Left cardiac atrium (tissue), 4 donors: ENCODE measurements at places on chromosomes 12 and 14.
A peak's percentile ranks its signal among the peaks of the same experiment; 100 is the strongest.

DNA sequence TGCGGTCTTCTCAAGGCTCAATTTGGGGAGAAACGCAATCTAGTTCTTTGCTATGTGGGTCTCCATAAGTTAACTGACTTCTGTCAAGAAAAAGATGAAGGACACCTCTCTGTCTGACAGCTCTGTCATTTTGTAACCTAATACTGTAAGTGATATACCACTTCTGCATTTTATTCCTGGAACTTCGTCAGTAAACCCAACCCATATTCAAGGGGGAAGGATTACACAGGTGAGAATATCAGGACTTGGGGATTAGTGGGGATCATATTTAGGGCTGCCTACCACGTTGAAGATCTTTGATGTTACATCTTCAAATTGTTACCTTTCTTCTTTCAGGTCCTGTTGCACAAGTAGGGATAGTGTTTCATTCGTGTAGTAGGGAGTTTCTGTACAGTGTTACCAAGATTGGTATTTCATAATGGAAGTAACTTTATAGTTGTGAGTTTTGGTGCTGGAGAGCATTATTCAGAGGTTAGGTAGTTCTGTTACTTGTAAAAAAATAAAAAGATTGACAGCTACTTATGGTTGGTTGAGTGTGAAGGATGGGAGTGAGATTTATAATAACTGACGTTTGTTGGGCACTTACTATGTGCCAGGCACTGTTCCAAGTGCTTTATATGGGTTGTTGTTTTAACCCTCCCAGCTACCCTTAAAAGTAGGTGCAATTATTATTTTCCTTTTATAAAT is 1.6 kb downstream of the TMEM260 start:
- DNase-seq, result no peak

- DNase-seq, result no peak
These were observed 607 bp upstream of the KRT6C start for GRCh38 chr12:52474212-52474611.

- DNase-seq, result no peak
These were observed 1.3 kb downstream of the RCOR1 start for GRCh38 chr14:102593825-102594137.

DNA sequence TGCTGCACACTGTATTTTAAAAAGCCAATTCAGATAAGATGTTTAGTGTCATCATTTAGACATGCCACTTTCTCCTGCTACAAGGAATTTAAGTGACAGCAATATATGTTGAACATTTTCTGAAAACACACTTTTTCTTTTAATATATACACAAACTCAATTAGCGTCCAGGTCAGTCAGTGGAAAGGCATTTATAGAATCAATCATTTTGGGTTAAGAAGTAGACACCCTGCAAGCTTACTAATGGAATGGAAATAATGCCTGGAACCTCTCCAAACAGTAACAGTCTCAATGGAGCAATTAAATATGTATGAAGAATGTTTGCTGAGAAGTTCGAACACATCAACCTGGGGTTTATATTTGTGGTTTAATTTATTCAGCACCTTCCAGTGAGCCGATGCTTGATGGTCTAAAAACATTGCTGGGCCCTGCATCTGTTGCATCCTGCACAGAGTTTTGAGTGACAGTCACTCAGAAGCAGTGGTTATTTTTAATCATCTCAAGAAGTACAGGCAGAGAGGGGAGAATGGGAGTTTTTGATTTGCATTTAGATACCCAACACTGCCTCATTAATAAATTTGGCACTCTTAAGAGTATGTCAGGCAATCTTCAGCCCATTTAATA is 410.7 kb downstream of the TMEM117 start:
- DNase-seq, result no peak

DNA sequence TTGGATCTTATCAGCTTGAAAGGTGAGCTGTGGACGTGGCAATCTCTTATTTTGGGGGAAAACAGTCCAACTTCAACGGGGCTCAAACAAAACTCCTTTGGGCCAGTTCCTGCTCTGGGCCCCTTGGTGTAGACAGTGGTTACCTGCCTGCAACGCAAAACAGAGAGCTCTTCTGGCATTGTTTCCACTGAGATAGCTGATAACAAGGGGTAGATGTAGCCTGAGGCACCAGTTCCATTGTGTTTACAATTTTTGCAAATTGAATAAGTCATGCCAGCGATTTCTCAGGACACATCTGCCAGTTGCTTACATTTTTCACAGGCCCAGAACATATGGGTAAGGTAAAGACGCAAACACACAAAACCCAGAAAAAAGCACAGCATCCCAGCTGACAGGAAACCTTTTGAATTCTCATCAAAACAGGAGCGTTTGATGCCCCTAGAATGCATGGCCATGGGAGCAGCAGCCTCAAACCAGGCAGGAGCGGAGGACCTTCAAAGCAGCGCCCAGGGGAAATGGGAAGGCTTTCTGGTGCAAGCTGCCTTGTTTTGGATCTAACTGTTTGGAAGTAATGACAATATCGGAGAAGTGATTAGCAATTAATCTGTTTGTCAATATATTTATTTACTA is 259.7 kb downstream of the AACS start:
- no peak for DNase-seq

DNA sequence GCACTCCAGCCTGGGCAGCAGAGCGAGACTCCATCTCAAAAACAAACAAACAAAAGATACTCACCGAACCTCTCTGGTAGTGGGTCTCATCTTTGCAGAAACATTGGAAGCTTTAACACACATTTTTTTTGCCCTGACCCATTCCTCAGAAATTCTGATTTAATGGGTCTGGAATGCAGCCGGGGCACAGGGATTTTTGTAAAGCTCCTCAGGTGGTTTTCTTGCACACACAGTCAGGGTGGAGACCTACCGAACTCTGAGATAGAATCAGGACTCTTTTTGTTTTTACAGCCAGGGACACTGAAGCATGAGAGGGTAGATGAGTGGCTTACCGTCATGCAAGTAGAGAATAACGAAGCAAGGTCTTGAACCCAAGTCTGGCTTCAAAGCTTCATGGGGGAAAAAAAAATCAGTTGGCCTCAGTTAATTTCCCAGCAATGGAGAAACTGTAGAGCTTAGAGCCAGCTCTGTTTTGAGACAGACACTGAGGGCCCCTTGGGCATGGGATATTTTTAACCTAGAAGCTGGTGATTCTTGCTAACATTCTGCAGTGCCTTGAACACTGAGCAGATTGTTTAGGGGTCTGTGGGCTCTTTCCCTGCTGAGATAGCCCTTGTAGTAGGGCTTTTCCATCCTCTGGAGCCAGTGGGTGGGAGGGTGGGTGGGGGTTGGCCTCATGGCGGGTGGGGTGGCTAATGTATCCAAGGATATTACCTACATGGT is 4.8 kb downstream of the RNU4-2 start:
- no peak for DNase-seq

- DNase-seq, result no peak
These were observed 6.8 kb upstream of the YLPM1 start for GRCh38 chr14:74756326-74756725.

GRCh38 chr12:122137681-122138080 is 36.3 kb downstream of the IL31 start:
- DNase-seq, result no peak

GRCh38 chr12:132456944-132457495 is 32.9 kb upstream of the FBRSL1 start:
- no peak for DNase-seq

DNA sequence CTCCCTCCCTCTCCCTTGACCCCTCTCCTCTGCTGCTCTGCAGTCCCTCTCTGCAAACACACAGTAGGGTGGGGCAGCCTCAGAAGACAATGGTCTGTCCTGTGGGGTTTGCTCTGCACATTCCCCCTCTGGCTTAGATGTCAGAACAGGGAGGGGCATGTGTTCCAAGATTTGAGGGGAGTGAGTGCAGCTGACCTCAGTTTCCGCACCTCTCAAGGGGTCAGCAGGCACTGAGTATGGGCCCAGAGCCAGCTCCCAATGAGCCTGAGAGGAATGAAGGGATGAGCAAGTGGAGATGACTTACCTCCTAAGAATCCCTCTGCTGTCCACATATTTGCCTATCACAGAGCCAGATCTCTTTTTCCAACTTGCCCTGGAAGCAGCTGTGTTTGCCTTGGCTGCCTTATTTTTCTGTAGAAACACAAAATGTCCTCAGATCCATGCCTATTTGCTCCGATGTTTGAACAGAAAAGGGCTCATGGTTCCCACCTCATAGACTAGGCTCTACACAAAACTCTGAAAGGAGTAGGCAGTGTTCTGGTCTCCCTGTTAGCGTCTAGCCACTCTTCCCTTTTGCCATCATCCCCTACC is 111.4 kb downstream of the CRACR2A start:
- DNase-seq, result peak; percentile 37

- no peak for DNase-seq
These were observed 366.8 kb upstream of the ATXN7L3B start for GRCh38 chr12:74170645-74171477.

- DNase-seq, result no peak
These were observed 42.2 kb upstream of the APPL2 start for GRCh38 chr12:105278043-105278697.

- DNase-seq, result no peak
These were observed 11.8 kb upstream of the GPR132 start for GRCh38 chr14:105076805-105077648.

- DNase-seq, result no peak
These were observed 75.0 kb upstream of the HIF1A start for GRCh38 chr14:61620130-61620946.

DNA sequence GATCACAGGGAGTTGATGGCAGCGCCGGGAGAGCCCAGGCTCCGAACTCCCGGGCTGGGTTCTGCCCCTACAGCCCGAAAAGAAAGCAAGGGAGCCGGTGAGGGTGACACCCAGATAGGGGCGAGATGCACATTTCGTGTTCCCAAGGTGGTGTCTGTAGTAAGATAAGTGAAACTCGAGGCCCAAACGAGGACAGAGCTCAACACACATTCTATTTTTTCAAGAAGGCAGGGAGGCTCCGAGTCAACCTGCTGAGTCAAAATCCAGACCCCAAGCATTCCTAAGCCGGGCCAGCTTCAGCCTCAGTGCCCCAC is 24.2 kb upstream of the YY1 start:
- no peak for DNase-seq

GRCh38 chr12:54140588-54141388 is 48.0 kb downstream of the SMUG1 start:
- DNase-seq, result peak; percentile 48

- no peak for DNase-seq
These were observed 17.2 kb downstream of the FAM234B start for GRCh38 chr12:13061377-13061776.

DNA sequence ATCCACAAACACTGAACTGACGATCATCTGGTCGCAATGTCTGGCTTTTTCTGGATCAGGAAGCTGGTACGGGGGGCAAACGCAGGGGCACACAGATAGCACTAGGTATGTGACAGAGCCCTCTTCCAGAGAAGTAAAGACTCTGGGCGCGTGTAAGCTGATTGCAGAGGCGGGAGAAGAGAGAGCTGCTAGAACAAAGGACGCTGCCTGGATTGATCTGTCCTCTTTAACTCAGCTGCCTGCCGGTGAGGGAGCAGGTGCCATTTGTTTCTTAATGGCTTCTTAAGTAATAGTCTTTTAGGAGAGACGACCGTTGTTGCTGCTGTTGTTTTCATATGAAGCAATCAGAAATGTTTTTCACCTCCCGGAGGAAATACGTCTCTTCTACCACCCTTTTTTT is 77.3 kb downstream of the GLT1D1 start:
- DNase-seq, result no peak

DNA sequence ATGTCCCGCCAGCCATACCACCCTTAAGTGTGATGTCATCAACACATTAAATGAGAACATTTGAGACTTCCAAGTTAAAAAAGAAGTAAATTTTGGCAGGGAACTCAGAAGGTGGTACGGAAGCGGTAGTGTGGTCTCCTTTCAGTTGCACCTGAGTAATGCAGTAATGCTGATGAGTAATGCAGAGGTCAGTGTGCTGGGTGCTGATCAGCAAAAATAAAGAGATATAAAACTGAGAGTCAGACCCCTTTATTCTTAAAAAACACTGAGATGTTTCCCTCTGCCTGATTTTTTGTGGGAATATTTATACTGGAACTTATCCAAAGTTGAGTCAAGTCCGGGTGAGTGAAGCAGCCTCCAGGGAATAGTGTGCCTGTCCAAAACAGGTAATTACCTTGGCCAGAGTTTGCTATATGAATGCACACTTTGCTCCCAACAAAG is 370.6 kb upstream of the PRICKLE1 start:
- DNase-seq, result no peak

- no peak for DNase-seq
These were observed 83.2 kb downstream of the RMST start for GRCh38 chr12:97545804-97546203.

DNA sequence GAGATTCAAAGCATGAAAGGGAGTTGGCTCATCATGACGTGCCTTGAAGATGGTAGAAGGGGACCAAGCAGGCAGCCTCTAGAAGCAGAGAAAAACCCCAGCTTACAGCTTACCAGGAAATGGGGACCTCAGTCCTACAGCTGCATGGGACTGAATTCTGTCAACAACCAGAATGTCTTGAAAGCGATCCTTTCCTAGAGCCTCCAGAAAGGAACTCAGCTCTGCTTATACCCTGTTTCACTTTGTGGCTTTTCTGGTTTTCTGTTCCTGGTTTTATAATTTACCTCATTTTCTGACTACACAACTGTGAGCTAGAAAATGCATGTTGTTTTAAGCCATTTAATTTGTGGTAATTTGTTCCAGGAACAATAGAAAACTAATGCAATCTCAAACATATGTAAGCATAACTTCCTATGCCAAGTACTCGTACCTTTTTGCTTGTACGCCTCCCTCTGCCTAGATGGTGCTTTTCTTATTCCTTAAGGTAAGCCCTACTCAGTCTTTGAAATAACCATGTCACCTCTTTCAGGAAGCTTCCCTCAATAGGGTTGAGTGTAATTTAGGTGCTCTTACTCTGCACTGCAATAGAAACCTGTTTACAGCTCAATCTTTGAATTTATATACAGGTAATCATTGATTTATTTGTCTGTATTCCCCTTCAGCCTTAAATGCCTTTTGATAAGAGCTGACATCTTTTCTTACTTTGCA is 348.8 kb downstream of the TMEM117 start:
- DNase-seq, result no peak

- peak; percentile 14 for DNase-seq
These were observed 9.6 kb downstream of the FAIM2 start for GRCh38 chr12:49893753-49894750.

DNA sequence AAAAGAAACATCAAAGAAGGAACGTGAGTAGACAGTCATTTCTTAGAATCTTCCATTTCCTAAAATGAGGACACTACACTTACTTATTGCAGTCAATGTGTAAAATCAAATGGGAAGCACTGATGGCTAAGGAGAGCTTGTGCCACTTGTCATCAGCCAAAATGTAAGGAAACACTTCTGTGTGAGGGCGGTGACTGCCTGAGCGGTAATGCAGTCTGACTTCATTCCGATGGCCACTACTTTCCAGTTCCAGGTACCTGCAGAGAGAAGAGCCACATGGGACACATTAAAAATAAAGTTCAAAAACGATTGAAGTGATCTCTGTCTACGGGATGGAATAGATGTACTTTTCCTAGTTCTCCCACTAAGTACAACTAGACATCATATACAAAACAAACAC is 96.3 kb downstream of the NELL2 start:
- no peak for DNase-seq

- DNase-seq, result no peak
These were observed 21.5 kb downstream of the RIN3 start for GRCh38 chr14:92534932-92535643.

DNA sequence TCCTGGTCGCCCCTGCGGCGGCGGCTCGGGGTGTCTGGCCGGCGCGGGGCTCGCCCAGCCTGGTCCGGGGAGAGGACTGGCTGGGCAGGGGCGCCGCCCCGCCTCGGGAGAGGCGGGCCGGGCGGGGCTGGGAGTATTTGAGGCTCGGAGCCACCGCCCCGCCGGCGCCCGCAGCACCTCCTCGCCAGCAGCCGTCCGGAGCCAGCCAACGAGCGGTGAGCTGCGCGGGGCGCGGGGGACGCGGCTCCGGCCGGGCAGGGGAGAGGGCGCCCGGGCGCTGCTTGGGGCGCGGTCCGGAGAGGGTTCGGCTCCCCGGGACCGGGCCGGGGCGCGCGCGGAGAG is at the start of gene LGALS3:
Gene LGALS3, plus strand, starts transcription at position 167 of the 342 bp plus-strand sequence. CDS start 8,122 bp downstream, outside the sequence.
- peak; percentile 86 for DNase-seq
